ENCODE measurements at places on chromosomes 4 and X. TPM values are rescaled to one million over a fixed set of nuclear protein-coding genes. Genes with fewer than 3 reads are reported as not detected.

GRCh38 chr4:75598390-75598789 lies 31.9 kb downstream of the CDKL2 start:
- no peaks in the 10 kb centered on the region for H3K27me3 ChIP-seq
- H3K4me1 ChIP-seq, result no peaks in the 10 kb centered on the region
- no peak overlapping the region for H3K4me3 ChIP-seq
- H3K27ac ChIP-seq, result no peak overlapping the region
- DNase-seq, result no peak
- no peaks in the 10 kb centered on the region for H3K36me3 ChIP-seq

DNA sequence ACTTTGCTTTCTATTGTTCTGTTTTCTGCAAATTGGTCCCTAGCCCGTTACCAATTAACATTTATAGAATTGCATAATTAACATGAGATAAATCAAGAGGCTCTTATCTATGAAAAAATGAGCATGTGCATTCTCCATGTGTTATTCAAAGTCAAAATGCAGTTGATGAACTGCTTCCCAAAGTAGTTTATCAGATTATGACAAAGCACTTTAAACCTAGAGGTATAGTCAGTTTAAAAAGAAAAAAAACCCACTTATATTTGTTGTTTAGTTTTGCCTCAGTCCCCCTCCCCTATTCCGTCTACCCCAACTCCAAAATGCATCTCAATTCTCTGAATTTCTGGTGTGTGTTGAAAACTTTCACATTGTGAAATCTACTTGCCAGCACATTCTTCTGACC lies 119.5 kb downstream of the ATXN3L start:
- no peaks in the 10 kb centered on the region for H3K4me1 ChIP-seq
- DNase-seq, result no peak
- no peaks in the 10 kb centered on the region for H3K27me3 ChIP-seq
- H3K4me3 ChIP-seq, result no peak overlapping the region

DNA sequence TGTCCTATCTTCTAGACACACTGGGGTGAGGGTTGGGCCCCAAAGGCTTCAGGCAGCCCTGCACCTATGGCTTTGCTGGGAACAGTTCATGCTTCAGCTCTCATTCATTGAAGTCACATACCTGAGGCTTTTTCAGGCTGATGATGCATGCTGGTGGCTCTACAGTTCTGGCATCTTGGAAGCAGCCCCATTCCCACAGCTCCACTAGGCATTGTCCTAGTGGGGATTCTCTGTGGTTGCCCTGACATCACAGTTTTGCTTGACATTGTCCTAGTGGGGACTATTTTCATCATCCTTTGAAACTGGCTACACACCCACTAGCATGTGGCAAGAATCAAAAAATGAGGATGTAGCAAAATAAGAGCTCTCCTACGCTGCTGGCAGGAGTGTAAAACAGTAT lies 37.7 kb upstream of the C4orf17 start:
- H3K27me3 ChIP-seq, result no peaks in the 10 kb centered on the region
- H3K4me3 ChIP-seq, result no peak overlapping the region
- H3K4me1 ChIP-seq, result no peaks in the 10 kb centered on the region
- no peak overlapping the region for H3K27ac ChIP-seq

GRCh38 chr4:109811707-109812106 lies 3.9 kb upstream of the GAR1 start:
- H3K27ac ChIP-seq, result no peak overlapping the region
- peaks cover 2% of the 10 kb centered on the region for H3K4me1 ChIP-seq
- no peak for DNase-seq
- H3K4me3 ChIP-seq, result no peak overlapping the region

- H3K27ac ChIP-seq, result no peak overlapping the region
- no peaks in the 10 kb centered on the region for H3K27me3 ChIP-seq
- H3K4me1 ChIP-seq, result peaks cover 19% of the 10 kb centered on the region
- no peak for DNase-seq
Measured at GRCh38 chr4:7609316-7609715, 174.6 kb upstream of the PSAPL1 start.

DNA sequence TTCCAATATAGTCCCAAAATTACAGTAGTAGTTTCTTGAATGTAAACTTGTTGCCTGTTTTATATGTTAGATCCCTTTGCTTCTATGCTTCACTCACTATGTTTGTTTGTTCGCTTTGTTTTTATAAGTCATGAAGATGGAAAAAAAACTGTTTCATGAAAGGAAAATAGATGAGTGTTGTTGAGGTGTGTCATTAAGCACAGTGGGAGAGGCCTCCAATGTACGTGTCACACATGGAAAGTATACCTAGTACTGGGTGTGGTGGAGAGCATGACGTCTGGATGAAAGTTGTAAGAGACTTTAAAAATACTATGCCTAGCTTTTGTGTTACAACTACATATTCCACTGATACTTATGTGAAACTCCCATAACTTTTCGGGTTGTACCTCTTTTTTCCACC lies 28.4 kb downstream of the PLS3 start:
- H3K27ac ChIP-seq, result no peak overlapping the region
- DNase-seq, result no peak
- no peaks in the 10 kb centered on the region for H3K4me1 ChIP-seq
- no peak overlapping the region for H3K4me3 ChIP-seq
- no peaks in the 10 kb centered on the region for H3K36me3 ChIP-seq
- no peaks in the 10 kb centered on the region for H3K27me3 ChIP-seq

DKK2 gene
- total RNA-seq, result 0.62 TPM

COMMD8 gene
- total RNA-seq, result 15.2 TPM

DNA sequence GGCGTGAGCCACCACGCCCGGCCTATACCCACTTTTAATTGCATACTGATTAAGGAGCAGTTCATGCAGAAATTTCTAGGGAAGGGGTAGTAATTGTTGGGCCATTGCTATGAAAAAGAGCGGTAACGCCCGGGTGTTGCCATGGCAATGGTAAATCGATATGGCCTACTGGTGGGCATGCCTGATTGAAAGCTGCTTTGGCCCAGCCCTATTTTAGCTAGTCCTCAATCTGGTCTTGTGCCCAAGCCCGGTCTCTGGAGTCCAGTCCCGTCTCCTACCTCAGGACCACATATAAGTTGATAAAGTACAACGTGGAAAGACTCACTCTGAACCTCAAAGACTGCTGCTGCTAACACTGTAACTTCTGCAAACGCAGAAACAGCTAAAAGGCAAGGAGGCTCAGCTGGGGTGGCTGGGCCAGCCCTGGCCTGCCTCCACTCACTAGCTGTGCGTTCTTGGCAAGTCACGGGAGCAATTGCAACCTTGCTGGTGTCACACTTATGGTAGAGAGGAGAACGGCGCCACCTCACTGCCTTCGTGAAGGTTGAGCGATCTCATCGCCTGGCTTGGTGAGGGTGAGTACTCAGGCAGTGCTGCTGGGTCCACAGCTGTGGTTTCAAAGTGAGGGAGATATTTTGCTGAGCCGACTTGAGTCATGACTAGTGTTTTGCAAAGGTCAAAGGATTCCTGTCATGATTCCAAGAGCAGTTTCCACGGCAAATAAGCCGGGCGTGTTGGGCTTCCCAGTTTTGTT lies 57.0 kb upstream of the GRPEL1 start:
- H3K27me3 ChIP-seq, result no peaks in the 10 kb centered on the region
- DNase-seq, result peak; percentile 65
- peak overlapping the region; percentile 2 for H3K27ac ChIP-seq
- H3K36me3 ChIP-seq, result no peaks in the 10 kb centered on the region

DNA sequence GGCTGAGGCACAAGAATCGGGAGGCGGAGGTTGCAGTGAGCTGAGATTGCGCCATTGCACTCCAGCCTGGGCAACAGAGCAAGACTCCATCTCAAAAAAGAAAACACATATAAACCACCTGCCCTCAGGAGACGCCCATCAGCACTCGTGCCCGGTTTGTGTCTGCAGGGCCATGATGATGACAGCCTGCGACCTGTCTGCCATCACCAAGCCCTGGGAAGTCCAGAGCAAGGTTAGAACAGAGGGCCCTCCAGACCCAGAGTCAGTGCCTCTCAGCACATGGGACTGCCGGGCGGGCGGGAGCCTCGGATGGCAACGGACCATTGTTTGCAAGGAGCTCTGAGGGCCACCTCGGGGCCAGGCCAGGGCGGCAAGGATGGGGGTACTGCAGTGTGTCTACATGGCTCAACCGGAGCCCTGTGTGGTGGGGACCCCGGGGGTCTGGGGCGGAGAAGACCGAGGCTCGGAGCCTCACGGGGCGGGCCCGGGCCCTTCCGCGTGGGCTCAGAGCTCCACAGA lies 9.3 kb downstream of the ATP5ME start:
- no peaks in the 10 kb centered on the region for H3K36me3 ChIP-seq
- no peak for DNase-seq
- peak overlapping the region; percentile 65 for H3K4me3 ChIP-seq
- no peak overlapping the region for H3K27ac ChIP-seq
- no peaks in the 10 kb centered on the region for H3K27me3 ChIP-seq

PNMA3 gene
- 35.0 TPM for total RNA-seq

- no peak overlapping the region for H3K27ac ChIP-seq
- H3K4me1 ChIP-seq, result no peaks in the 10 kb centered on the region
- H3K4me3 ChIP-seq, result no peak overlapping the region
Measured at GRCh38 chr4:95108883-95109421, 351.2 kb downstream of the BMPR1B start.

- no peak overlapping the region for H3K27ac ChIP-seq
- H3K4me3 ChIP-seq, result no peak overlapping the region
- no peak for DNase-seq
- no peaks in the 10 kb centered on the region for H3K27me3 ChIP-seq
- no peaks in the 10 kb centered on the region for H3K4me1 ChIP-seq
Measured at GRCh38 chr4:95591278-95591677, 42.5 kb upstream of the UNC5C start.

GRCh38 chr4:54783402-54784110 lies 125.8 kb downstream of the KIT start:
- no peaks in the 10 kb centered on the region for H3K36me3 ChIP-seq
- H3K4me3 ChIP-seq, result no peak overlapping the region
- H3K27ac ChIP-seq, result no peak overlapping the region
- H3K4me1 ChIP-seq, result no peaks in the 10 kb centered on the region
- DNase-seq, result no peak

- H3K27ac ChIP-seq, result no peak overlapping the region
- H3K36me3 ChIP-seq, result no peaks in the 10 kb centered on the region
- H3K4me3 ChIP-seq, result no peak overlapping the region
Measured at GRCh38 chr4:11904117-11904535, 475.4 kb upstream of the HS3ST1 start.

DNA sequence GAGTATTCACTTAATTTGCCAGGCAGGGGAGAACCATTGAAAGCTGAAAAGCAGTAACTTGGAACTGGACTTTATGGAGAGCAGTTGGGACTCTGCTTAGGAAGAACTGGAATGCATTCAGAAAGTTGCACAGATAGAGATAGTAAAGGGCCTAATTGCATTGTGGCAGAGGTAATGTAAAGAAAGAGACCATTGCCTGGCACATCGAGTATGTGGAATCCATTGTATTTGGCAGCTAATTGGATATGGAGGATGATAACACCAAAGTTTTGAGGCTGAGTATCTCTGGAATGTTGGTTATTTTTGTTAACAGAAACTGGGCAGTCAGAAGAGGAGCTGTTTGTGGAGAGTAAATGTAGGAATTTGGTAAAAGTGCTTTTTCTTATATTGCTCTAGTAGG lies 169.9 kb downstream of the BMPR1B start:
- H3K4me3 ChIP-seq, result no peak overlapping the region
- no peaks in the 10 kb centered on the region for H3K4me1 ChIP-seq
- no peak overlapping the region for H3K27ac ChIP-seq

Measured in testis (tissue), 5 donors.